Amniotic epithelial cell (primary cell): ENCODE measurements at places on chromosomes 1 and 21.

DNA sequence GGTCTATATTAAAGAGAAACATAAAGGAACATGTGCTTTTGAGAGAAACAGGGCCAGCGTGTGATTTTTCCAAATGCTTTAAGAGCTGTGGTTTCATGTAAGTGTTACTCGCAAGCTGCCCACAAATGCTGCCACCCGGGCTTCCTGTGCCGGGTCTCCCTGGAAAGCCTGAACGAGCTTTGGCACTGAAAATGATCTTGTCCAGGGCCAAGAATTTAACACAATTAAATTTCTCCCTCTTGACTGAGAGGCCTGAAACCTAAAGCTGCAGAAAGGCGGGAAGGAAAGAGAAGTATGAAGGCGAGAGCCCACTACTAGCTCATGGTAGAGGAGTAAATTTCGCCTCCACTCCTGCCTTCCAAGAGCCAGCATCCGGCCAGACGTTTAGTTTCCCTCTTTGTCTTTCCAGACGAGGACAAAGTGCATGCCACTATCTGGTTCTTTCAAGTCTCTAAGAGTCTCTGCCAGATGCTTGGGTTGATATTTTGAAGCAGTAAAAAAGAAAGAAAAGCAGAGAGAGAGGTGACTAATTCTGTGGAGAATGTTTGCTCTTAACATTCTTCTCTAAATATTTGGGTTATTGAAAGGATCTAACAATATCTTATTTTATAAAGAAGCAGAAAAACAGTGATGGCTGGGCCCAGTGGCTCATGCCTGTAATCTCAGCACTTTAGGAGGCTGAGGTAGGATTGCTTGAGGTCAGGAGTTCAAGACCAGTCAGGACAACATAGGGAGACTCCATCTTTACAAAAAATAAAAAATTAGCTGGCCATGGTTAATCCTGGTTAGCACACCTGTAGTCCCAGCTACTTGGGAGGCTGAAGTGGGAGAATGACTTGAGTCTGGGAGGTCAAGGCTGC is 100.0 kb upstream of the HNRNPU start:
- DNase-seq, result peak; percentile 68

DNA sequence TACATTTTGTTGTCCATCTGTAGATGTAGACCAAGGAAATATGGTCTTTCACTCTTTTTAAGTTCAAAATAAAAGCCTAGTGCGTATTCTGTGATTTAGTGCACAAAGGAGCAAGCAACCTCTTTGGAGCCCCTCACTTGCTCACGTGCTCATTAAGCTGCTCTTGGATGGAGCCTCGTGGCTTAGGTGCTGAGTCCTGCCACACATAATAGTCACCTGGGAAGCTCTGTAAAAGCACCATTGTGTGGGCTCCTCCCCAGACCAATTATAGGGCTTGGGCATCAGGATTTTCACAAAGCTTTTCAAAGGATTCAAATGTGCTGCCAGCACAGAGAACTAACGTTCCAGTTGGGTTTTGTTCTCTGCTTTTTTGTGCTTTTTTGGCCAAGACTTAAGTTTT is 85.0 kb downstream of the PCP4 start:
- no peak for DNase-seq

DNA sequence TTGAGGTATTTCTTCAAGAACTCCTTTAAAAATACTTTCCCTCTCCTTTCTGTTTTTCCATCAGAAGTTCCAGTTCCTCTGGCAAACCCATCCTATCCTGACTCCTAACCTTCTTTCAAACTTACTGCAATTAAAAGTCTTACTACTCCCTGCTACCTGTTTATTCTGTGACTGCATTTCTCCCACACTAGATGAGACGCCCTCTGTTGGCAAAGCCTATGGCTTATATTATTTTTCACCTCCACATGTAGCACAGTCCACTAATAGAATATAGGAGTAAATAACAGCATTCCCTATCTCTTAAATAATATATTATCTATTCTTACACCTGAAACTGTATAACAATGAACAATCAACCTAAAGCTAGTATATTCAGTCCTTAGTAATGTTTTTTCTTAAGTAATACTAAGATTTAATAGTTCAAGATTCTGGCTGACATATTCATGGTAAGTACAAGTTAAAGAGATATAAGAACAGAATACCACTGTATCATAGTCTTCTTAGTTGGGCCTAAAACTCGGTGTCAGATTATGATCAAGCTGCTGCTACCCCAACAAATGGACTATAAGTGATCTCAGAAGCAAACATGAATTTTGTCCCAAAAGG is 54.8 kb downstream of the RAB3GAP2 start:
- DNase-seq, result no peak

- peak; percentile 14 for DNase-seq
Observed at GRCh38 chr1:50438945-50439344, 15.7 kb upstream of the DMRTA2 start.

GRCh38 chr21:32061729-32062128 is 188.9 kb downstream of the HUNK start:
- DNase-seq, result no peak

GRCh38 chr1:197200272-197200899 is 53.9 kb upstream of the ASPM start:
- peak; percentile 39 for DNase-seq

DNA sequence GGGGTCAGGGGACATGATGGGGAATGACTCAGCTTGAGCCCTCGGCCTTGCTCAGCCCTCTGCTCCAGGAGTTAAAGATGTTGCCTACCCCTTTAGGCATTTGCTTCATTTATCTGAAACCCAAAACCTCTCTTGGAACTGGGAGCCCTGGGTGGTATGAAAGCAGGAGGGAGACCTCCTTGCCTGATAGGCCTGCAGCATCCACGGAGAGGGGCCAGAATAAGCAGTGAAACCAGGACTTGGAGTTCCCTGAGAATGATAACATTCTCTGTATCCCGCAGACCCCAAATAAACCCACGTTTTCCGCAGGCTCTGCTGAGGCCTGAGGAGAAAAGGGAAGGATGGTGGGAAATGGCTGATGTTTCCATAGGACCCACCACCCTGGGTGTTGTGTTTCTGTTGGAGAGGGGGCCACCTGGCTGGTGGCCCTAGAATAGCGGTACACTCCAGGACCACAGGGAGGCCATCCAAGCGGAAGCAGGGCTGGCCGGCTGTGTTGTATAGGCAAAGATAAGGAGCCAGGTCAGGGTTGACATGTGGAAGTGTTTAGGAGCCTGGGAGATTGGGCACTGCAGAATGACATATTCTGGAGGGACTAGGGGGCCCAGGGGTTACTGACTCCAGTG is 77.4 kb downstream of the FOXD2 start:
- DNase-seq, result no peak

GRCh38 chr1:38241594-38242334 is 195.2 kb upstream of the POU3F1 start:
- no peak for DNase-seq

DNA sequence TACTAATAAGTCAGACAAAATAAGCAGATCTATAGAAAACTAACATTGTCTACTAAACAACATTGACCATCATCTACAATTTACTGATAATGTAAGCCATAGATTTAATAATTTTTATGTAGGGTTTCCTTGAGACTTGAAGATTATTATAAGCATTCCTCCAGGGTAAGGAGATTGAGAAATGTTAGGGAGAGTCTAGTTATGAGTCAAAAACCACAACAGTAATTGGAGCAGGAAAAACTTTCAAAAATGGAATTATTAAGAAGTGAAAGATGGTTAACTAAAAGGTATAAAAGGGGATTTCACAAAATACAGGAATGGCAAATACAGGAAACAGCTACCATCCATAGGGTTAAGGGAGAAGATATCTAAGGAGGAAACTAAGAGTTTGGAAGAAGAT is 12.4 kb upstream of the UHMK1 start:
- DNase-seq, result peak; percentile 53

DNA sequence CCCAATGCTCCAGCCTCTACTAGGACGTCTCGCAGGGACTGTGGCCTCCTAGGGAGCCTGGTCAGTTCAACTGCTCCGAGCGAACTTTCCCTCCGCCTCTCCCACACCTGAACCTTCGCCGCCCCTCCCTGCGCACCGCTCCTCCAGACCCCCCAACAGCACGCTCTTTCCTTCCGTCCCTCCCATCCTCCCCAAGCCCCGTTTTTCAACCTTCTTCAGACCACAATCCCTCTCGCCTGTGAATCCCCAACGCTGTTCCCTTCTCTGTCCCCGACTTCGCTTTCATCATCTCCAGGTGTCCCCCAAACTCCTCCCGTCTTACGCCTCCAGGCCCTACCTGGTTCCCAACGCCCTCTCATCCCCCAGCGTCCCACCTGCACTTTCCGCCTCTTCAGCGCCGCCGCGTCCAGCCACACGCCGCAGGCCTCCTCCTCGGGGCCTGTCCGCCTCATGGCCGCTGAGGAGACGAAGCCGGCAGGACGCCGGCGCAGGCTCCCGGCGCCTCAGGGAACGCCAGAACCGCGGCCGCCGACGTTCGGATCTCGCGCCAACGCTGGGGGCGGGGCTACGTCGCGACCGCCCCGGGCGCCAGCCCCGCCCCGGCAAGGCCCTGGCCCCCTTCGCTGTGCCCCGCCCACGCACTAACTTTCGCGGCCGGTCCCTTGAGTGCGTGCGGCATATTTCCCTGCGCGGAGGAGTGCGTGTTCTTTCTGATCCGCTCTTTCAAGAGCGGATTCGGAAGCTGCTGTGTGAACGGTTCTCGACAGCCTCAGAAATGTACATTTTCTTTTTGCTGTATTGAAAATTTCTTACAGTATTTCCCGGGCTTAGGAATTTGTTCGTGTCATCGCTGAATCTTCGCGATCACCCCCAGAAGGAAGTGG is at the start of gene AUNIP:
Gene AUNIP, minus strand, starts transcription at position 552 of the 884 bp plus-strand sequence. Its CDS starts 100 bp downstream, at position 452.
- DNase-seq, result peak; percentile 84

DNA sequence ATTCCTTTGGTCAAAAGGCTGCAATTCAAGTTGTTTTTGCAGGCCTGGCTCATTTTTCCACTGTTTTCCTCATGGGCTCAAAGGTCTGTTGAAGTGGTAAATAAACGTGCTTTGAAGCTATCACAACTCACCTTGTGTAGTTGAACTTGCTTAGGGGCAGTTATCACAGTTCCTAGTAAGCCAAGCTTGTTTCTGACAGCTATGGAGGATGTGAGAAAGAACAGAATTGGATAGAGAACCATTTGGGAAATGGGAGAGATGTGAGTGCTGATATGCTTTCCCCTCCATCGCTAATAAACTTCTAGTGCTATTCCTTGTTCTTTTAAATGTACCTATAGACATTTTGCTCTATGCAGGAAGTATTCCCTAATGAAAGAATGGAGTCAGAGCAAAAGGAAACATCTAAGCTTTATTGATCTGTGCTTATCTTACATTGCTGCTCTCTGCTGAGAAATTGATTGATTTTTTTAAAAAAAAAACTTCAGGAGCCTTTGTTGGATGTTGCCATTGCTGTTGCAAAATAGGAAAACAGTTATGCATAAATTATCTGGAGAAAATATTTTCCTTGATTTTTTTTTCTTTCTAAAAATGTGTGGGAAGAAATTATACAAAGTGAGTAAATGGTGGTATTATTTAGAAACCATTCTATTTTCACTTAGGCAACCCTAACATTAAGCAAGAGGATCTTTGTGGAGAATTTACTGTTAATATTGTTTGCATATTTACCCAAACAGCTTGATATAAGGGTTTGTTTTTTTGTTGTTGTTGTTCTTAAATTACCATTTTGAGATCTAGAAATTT is 118.2 kb downstream of the MAGI3 start:
- no peak for DNase-seq

GRCh38 chr1:61131716-61132115 is 49.4 kb downstream of the NFIA start:
- peak; percentile 34 for DNase-seq
